ENCODE measurements at places on chromosomes 7 and 10.
A peak's percentile ranks its signal among the peaks of the same experiment; 100 is the strongest.

- no peak for DNase-seq
Observed at GRCh38 chr10:131021246-131021895, 290.1 kb downstream of the TCERG1L start.

DNA sequence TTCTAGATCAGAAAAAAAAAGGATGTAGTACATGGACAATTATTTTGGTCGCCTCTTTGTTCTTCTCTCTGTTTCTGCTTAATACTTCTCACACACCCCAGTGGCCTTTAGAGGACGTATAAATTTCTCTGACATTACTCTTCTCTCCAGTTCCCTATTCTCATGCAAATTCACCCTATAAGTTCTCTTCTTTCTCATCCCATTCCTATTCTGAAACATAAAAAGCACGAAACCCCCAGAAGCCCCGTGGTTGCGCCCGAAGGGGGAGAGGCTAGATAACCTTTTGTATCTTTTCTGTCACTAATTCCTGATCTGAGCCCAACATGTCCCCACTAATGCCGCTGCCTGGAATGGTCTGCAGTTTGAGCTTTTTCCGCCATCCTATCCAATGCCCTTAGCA, 136.9 kb downstream of the SKIDA1 start:
- no peak for DNase-seq

GRCh38 chr7:107788216-107788615, 14.8 kb downstream of the SLC26A3 start:
- DNase-seq: no peak

GRCh38 chr7:141617280-141617679, 66.1 kb downstream of the AGK start:
- no peak for DNase-seq

DNA sequence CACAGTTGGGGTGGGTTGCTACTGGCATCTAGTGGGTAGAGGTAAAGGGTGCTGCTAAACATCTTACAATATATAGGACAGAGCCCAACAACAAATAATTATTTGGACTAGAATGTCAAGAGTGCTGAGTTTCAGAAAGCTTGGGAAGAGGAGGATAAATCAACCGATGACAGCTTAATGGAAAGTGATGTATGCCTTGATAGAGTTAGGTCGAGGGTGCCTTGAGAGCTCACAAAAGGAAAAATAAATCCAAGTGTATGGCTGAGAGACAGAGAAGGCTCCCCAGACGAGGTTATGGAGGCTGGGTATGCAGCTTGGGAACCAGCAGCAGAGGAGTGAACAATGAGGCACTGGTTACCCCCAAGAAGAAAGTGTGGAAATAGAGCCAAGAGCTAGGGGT, 211.1 kb downstream of the HDAC9 start:
- DNase-seq: no peak

GRCh38 chr7:26857170-26857505, 7.3 kb downstream of the SKAP2 start:
- DNase-seq: no peak

- DNase-seq: no peak
Observed at GRCh38 chr7:26052706-26053105, 99.3 kb upstream of the NFE2L3 start.

GRCh38 chr7:130723784-130724183, 10.2 kb downstream of the KLF14 start:
- DNase-seq: no peak

- DNase-seq: no peak
Observed at GRCh38 chr10:116195583-116195982, 77.4 kb downstream of the GFRA1 start.

- no peak for DNase-seq
Observed at GRCh38 chr10:13840036-13840435, 253.3 kb downstream of the PRPF18 start.

- peak; percentile 46 for DNase-seq
Observed at GRCh38 chr7:153381275-153382040, 621.9 kb downstream of the ACTR3B start.

GRCh38 chr10:20006169-20006870, 190.1 kb downstream of the PLXDC2 start:
- DNase-seq: no peak

- no peak for DNase-seq
Observed at GRCh38 chr7:91556956-91557650, 292.9 kb downstream of the FZD1 start.

DNA sequence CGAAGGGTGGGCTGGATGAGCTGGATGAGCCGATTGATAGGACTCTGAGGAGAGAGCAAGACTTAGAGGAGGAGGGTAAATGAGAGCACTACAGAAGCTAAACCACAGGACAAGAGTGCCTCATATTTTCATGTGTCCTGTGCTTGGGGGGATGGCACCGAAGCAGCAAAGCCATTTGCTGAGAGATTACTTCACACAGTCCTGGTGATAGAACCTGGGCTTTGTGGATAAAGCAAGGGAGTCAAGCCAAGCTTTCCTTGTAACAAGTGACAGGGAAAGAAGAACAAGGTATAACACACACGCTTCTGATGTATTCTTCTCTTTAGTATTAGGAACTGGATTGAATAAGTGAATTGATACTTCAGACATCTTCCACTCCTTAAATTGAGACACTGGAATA, 253.7 kb downstream of the ANKRD7 start:
- DNase-seq: no peak

DNA sequence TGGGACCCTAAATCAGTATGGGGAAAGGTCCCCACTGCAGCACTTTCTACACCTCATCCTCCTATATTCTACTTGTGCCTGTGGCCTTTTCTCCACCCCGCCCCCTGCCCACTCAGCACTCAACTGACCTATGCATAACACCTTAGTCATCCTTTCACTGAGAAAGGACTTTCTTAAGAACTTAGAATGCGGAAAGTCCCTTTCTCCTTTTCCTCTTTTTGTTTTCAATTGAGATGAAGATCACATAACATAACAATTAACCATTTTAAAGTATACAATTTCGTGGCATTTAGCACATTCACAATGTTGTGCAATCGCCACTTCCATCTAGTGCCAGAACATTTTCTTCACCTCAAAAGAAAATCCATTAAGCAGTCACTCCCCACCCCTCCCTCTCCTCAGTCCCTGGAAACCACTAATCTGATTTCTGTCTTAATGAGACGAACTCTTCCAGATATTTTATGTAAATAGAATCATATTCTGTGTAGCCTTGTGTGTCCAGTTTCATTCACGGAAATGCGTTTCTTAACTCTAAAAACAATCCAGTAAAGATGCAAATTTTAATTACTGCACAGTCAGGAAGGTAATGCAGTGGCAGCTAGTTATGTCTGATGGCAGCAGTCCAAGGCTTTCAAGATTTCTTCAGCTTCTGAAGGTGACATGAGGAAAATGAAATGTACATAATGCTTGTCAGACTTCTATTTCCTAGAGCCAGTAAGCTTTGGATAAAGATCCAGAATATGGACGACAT, 41.7 kb downstream of the FAS start:
- DNase-seq: no peak

- DNase-seq: no peak
Observed at GRCh38 chr10:63030536-63030935, 102.6 kb upstream of the NRBF2 start.

DNA sequence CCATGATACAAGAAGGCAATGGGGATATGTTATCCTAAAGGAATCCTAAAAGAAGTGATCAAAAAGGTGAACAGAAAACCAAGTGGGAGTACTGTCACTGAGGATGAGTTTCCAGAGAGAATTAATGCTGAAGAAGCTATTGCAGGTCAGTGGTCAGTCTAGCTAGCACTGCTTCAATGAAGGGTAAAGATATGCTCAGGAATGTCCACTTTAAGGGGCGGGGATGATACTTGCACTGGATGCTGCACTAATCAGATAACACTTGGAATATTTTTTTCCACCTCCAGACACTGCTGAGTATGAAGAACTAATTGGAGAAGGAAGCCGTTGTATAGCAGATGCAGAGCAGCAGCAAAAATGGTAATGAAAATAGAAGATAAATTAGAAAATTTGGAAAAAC, 75.3 kb downstream of the LRRC17 start:
- DNase-seq: no peak

GRCh38 chr7:155356323-155357105, 58.8 kb downstream of the INSIG1 start:
- no peak for DNase-seq

- DNase-seq: peak; percentile 7
Observed at GRCh38 chr10:118725886-118726500, 28.8 kb downstream of the CACUL1 start.

- no peak for DNase-seq
Observed at GRCh38 chr7:30351724-30352123, 67.3 kb downstream of the ZNRF2 start.

GRCh38 chr10:95237376-95238170, 43.5 kb downstream of the ACSM6 start:
- no peak for DNase-seq

DNA sequence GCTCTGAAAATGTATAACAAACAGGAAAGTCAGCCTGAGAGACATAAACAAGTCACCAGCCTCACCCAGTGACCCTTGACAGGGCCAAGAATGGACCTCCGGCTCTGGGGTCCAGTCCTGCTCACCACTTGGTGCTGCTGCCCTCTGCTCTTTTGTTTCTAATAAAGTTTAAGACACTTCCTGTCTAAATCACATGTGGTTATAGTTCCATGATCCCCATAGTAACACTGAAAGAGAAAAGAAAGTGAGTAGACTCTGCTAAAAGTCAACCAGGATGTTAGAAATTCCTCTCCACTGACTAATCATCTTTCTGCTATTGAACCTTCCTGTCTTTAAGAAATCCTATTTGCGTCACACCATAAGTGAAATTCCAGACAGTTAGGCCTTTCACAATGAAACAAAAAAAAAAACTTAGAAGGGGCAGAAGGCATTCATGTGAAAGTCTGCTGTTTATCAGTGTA, 179.2 kb upstream of the BET1 start:
- peak; percentile 27 for DNase-seq

- DNase-seq: no peak
Observed at GRCh38 chr7:128697302-128697905, 25.3 kb downstream of the GARIN1A start.

GRCh38 chr7:44279731-44280505, 45.5 kb downstream of the CAMK2B start:
- no peak for DNase-seq

Measured in renal cortex interstitium (tissue), 15 donors.